ENCODE measurements at places on chromosomes 6 and 20.

GRCh38 chr6:24874776-24875533, 60.8 kb downstream of the RIPOR2 start:
- DNase-seq = no peak

GRCh38 chr6:3162565-3163247, 5.4 kb upstream of the TUBB2A start:
- no peak for DNase-seq

GRCh38 chr6:4584801-4585200, 191.4 kb upstream of the CDYL start:
- no peak for DNase-seq

GRCh38 chr6:137092018-137092417, 47.3 kb upstream of the IL20RA start:
- no peak for DNase-seq

- DNase-seq = no peak
These were observed 8.7 kb upstream of the RWDD1 start for GRCh38 chr6:116562614-116563013.

DNA sequence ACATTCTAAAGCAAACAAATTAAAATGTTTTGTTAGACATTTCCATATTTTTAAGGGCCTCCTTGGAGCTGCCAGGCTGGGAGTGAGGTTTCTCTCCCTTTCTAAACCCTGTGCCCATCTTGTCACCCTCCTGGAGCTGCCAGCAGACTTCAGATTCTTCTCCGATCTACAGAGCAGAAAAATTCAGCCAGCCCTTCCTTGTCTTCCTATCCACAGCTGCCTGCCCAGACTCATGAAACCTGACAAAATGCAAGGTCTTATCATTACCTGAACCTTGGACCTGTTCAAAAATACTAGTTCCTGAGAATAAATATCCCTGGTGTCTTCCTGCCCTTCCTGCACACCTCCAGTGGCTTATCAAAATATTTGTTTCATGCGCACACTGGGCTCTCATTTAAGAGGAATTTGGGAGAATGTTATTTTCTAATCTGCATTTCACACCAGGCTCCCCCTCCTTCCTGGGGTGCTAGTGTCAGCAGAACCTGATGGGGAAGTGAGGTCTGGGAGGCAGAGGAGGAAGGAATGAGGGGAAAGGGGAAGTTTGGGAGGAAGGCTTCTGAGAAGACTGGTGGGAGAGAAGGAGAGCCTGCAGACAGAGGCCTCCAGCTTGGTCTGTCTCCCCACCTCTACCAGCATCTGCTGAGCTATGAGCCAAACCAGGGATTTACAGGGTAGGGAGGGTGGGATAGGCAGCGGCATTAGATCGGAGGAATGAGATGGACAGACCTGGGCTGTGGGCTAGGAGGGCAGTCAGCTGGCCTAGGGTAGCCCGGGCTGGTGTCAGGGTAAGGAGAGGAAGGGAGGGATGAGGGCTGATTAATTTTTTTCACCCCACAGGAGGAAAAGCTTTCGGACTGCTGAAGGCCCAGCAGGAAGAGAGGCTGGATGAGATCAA, at the start of gene AIF1:
Gene AIF1, plus strand, starts transcription at position 551 of the 895 bp plus-strand sequence. Its CDS starts 96 bp downstream, at position 647.
- DNase-seq = no peak

DNA sequence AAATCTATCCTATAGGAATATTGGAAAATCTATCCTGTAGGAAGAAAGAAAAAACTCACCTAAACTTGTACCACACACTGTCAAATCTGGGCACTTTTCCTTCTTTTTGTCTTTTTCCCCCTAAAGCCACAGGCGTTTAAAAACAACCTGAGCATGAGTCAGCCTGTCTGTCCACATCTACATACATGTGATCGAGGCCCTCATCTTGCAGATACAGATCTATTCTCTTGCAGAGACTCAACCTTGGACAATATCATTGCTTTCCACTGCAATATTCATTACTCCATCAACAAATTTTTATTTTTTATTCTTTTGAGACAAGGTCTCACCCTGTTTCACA, 95.9 kb upstream of the IYD start:
- DNase-seq = no peak

GRCh38 chr20:35791821-35792220, 20.0 kb downstream of the PHF20 start:
- no peak for DNase-seq

- DNase-seq = no peak
These were observed 87.9 kb downstream of the THBS2 start for GRCh38 chr6:169165561-169166300.

DNA sequence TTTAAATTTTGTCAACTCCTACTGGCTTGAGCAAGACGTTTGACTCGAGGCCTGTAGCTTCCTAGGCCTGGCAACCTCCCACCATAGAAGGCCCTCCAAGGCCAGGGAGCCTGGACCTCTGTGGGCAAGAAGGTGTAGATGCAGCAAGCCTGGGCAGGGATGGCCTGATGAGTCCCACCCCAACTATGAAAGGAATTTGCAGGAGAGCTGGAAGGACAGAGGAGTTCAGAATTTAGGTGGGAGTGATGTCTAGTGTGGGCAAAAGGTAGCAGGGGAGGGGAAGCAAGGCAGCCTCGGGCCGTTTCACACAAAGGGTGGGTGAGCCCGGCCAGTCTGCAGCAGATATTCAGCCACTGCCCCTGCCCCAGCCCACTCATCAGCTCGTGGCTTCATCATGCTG, 245.2 kb downstream of the CDH26 start:
- DNase-seq = no peak

GRCh38 chr6:54864272-54864671, 17.7 kb downstream of the FAM83B start:
- no peak for DNase-seq
